Esophagus (tissue), 2 donors: ENCODE measurements at places on chromosomes 5 and 9. TPM values are rescaled to one million over a fixed set of nuclear protein-coding genes. Genes with fewer than 3 reads are reported as not detected.

The PKN3 gene
- polyA plus RNA-seq = 3.5 TPM

The RNF180 gene
- 1.0 TPM for polyA plus RNA-seq

The TPPP gene
- polyA plus RNA-seq = 1.7 TPM

The FREM1 gene
- polyA plus RNA-seq = 0.13 TPM

The LRRC19 gene
- polyA plus RNA-seq = not detected
